ENCODE measurements at places on chromosomes 2 and 18.

DNA sequence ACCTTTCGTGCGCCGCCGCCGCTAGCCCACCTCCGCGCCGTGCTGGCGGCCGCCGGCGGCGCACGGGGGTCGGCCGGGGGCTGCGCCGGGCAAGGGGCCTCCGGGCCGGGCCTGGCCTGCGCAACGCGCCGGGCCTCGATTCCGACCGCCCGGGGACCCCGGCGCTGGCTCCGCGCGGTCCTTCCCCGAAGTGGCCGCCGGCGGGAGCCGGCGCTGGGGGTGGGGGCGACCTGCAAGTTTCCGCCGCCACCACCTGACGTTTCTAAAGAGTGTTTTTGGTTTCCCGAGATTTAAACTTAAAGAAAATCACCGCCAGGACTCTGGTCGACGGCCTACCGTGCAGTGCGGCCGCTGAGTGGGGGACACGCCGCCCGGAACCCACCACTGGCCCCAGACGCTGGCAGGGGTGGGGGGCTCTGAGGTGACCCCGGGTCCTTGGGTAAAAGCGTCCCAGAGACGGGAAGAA is 3.8 kb upstream of the GATA6 start:
- no peak for DNase-seq

DNA sequence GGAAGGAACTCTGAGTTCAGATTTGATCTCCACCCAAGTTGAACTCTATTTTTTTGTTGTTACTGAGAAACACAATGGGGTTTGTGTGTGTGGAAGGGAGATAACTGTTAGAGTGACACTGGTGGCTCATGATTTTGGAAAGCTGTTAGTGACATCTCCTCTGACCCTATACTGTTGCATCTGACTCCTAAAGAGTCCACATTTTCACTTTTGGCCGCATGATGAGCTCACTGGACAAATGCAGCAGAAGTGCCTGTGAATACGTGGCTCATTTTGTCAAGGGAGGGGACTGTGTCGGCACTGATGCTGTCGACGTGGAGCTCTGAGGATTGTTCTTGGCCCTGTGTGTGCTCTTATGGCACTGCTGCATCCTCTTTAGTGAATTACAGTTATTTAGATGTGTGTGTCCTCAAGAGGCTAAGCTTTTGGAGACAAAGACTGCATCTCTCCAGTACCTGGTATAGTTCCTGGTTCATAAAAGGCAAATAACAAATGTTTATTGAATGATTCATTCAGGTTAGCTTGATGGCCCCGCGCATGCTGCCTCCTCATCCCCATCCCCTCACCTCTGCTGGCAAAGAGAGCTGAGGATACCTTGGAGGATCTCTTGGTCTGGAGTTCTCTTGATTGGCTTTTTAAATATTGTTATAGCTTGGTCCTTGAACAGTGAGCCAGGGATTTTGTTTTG is 135.4 kb downstream of the PHLPP1 start:
- no peak for DNase-seq

DNA sequence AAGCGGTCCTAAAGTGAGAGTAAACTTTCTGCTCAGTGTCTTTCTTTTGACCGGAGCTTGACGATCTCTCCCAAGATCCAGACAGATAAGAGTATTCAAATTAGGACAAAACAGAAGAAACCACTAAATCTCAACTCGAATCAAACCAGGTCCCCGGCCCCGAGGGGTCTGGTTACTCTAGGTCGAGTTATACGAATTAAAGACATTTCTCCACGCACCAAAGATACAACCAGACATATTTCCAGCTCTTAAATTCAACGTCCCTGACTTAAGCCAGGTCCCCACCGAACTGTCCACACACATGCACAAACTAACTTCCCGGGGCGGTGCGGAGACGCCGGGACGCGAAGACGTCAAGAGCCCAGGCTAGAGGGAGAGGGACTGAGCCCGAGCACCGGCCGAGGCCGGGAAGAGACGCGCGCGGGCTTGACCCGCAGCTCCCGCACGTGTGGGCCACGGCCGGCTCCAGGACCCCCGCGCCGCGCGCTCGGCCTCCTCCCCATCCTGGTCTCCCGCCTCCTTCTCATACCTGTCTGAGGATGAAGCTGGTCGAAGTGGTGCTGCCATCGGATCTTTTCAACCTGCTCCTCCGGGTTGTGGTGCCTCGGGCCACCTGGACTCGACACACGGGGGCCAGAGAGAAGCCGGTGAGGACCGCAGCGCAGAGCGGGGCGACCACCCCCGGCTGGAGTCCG is 896 bp downstream of the CACNB4 start:
- peak; percentile 31 for DNase-seq

DNA sequence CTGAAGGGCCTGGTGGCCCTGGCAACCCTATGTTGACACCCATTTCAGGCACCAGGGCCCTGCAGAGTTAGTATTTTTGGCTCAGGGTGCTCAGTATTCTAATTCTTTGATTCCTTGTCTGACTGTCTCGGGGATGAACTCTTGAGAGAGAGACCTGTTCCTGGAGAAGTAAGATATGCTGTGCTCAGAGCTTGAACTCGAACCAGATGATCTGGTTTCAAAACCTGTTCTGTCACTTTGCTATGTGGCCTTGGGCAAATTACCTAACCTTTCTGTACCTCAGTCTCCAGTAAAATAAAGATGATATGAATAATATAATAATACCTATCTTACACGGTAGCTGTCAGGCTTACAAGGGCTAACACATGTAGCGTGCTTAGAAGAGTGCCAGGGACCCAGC is 294.2 kb downstream of the DYSF start:
- DNase-seq = no peak

DNA sequence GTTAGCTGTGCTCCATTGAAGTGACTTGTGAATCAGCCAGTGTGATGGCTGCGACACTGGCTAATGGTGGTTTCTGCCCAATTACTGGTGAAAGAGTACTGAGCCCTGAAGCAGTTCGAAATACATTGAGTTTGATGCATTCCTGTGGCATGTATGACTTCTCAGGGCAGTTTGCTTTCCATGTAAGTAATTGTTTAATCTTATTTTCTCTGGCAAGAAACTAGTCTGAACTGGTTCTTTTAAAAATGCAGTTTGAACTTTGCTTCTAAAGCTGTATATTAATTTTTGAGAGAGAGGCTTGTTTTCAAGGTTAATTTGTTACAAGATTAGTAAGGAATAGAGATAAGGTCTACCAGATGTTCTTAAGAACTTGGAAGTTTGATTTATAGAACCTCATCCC is 46.7 kb downstream of the GLS start:
- no peak for DNase-seq

DNA sequence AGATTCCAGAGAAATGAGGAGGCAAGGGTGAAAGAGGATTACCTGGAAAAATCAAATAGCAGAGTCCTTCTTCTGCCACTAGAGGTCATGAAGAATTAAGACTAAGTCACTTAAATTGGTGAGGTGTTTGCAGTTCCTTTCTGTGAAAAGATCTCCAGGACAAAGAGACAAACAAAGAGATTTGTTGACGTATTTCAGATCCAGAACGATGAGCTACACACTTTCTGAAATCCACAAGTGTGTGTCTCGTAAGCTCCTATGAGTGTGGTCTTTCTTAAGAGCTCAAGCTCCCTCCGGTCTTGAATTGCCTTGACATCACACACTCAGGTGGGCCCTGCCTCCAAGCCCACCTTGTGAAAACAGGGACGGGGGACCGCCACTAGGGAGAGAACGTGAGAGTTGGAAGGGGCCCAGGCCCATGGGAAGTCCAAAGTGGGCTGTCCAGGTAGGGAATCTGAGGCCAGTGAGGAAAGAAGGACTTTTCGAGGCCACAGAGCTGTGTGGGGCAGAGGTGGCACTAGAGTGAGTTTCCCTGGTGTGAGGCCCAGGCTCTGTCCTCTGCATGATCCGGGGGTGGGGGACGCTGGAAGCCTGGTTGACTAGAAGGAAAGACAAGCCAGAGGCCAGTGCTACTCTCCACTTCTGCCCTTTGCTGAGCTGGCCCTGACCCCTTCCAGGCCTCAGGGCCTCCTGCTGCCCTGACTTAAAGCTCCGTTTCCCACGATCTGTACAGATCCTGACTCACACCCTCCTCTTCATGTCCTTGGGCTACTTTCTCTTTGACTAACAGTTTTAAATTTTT is 168.1 kb upstream of the NCK2 start:
- peak; percentile 15 for DNase-seq

DNA sequence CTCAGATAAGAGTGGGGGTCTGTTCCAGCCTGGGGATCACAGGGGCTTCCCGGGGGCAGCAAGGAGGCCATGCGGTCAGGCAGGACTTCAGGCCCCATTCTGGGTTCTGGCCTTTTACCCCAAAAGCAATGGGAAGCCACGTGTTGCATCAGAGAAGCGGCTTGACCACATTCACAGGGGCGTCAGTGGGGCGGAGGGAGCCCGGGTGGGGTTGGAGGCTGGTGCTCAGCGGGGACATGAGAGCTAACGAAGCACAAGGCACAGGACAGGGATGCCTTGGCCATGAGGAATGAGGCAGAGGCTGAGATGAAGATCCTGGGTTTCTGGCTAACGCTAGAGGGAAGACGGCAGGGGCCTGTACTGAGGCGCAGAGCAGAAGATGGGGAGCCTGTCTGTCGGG is 6.1 kb downstream of the HJURP start:
- DNase-seq = no peak

- no peak for DNase-seq
These were observed 29.9 kb downstream of the ZEB2 start for GRCh38 chr2:144490017-144490416.

DNA sequence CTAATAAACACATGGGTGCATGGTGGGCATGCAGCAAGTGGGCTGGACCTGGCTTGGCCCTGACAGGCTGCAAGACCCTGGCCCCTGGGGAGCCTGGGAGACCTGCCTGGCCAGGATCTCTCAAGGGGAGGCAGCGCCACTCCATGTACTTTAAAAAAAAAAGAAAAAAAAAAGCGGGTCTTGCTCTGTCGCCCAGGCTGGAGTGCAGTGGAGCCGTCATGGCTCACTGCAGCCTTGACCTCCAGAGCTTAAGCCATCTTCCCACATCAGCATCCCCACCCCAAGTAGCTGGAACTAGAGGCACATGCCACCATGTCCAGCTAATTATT is 29.5 kb upstream of the SEMA4C start:
- DNase-seq = no peak

DNA sequence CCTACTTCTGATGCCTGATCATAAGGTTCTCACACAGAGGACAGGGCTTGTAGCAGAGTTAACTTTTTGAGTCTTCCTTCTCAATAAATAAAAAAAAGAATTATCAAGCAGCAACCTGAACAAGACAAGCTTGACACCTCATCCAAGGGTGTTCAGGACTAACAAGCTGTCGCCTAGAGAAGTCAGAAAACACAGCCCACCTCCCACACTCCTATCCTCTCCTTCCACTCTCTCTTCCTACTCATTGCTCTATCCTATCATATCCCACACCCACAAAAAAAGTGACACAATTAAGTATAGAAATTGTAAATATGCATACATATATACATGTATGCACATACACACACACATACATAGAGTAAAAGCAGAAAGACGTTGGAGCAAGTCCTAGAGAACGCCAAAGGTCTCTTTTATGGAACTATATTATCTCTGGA is 5.4 kb downstream of the NBAS start:
- DNase-seq = no peak

DNA sequence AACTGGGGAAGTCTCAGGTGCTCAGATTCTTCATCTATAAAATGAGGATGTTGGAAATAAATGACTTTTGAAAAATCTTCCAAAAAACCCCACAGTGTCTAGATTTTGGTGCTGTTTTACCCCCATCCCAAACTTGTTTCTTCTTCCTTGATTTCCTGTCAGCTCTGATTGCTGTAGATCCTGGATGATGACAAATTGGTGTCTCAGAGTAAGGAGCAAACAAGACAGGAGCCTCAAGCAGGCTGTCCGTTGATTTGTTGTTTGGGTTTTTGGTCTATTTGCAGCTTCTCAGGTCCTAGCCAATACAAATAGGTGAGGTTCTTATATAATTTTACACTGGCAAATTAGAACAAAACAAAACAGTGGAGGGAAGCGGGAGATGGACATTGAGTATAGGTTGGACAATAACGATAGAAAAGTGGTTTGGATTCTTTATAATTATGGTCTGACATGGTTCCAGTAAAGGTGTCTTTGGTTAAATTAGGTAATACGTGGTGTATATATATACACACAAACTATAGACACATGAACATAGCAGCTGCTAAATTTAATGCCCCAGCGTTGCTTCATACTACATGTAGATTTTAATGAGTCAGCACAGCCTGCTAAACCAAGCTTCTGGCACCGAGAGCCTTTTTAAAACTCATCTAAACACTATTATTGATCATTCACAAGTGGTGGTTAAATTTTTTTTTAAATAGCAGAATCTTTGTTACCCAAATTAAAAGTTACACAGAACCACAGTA is 142.5 kb downstream of the FMNL2 start:
- DNase-seq = no peak

- no peak for DNase-seq
These were observed 4.8 kb upstream of the STAT4 start for GRCh38 chr2:191155608-191156071.

GRCh38 chr18:598124-598589 is 1.4 kb downstream of the CLUL1 start:
- no peak for DNase-seq

DNA sequence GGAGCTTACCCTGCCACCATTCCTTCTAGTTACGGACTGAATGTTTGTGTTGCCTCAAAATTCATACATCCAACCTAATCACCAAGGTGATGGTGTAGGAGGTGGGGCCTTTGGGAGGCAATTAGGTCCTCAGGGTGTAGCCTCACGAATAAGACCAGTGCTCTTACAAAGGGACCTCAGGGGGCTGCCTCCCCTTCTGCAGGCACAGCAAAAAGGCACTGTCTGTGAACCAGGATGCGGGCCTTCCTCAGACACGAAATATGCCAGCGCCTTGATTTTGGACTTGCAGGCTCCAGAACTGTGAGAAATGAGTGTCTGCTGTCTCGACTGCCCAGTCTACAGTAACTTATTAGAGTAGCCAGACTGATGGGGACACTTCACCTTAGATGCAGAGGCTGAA is 150.4 kb upstream of the HDAC4 start:
- no peak for DNase-seq

DNA sequence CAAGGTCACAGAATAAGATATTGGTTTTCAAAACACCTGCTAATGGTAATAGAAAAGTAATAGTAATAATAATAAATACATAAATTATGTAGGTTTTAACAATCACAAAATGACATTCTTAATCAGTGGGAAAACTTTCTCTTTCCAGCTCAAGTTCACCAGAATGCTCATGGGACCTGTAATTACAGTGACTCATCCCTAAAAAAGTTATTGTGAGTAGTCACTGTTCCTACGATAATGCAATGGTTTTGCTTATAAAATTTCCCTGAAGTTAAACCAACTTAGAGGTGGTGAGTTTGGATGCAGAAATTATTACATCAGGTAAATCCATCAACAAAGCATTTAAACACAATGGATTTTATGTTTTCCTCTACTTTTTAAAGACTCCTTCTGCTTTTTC is 502.3 kb downstream of the PID1 start:
- DNase-seq = no peak

DNA sequence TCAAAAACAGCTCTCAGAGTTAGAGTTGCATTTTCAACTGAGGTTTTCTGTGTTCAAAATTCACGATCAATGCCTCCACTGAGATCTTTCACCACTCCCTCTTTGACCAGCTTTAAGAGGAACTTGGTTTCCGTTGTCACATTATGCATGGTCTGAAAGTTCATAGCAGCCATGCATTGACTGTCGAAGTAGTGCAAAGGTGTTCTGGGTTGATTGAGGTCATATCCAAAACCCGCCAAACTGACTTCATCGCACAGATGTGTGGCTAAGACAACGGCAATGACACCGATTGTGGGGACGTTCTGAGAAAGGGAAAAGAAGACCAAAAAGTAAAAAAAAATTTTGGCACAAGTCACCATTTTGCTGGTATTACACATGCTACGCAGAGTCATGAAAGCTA is 48.7 kb downstream of the ST3GAL5 start:
- no peak for DNase-seq

Measured in GM19239 (cell line).